ENCODE measurements at places on chromosomes 4 and X. TPM values are rescaled to one million over a fixed set of nuclear protein-coding genes. Genes with fewer than 3 reads are reported as not detected.

DNA sequence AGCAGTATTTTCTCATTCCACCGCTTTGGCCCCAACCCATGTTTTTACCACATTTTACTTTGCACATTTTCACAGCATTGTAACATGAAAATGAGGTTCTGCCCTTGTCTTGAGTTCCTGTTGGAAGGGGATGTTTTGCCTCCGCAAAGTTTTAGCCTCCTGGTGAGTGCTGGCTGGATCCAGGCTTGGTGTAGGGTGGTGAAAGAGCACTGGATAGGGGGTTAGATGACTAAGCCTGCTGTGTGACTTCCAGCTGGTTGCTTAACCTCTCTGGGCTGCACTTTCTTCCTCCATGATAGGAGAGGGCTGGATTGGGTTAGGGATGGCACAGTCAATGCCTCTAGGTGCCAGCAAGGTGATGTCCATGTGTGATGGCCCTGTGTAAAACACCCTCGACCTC is 28.9 kb downstream of the CYTL1 start:
- H3K4me3 ChIP-seq = no peak overlapping the region
- no peaks in the 10 kb centered on the region for H3K36me3 ChIP-seq
- peak overlapping the region; percentile 83 for H3K27ac ChIP-seq
- DNase-seq = no peak

DNA sequence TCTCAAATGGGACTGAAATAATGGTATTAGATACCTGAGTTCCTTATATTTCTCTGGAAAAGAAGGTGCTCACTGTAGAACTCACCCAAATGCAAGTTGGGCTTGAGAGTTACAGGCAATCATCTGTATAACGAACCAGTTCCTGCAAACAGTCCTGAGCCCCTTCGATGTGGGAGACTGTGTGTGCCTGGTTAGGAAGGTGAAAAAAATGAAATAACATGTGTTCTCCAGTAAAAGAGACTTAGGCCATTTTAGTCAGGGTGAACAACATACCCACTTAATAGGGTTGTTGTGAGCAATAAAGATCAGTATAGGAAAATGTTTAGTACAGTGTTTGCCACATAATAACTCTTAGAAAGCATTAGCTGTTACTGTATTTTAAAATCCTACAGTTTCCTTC is 23.4 kb downstream of the STIM2 start:
- DNase-seq = no peak
- H3K36me3 ChIP-seq = no peaks in the 10 kb centered on the region
- no peak overlapping the region for H3K27ac ChIP-seq
- no peak overlapping the region for H3K4me3 ChIP-seq
- peaks cover 5% of the 10 kb centered on the region for H3K4me1 ChIP-seq

GRCh38 chrX:125202591-125203248 is 117.0 kb upstream of the TEX13C start:
- no peaks in the 10 kb centered on the region for H3K36me3 ChIP-seq
- no peak overlapping the region for H3K27ac ChIP-seq
- peaks cover 4% of the 10 kb centered on the region for H3K27me3 ChIP-seq
- no peaks in the 10 kb centered on the region for H3K4me1 ChIP-seq
- H3K4me3 ChIP-seq = no peak overlapping the region

GRCh38 chr4:183986971-183987946 is 82.2 kb downstream of the STOX2 start:
- no peak overlapping the region for H3K4me3 ChIP-seq
- no peaks in the 10 kb centered on the region for H3K4me1 ChIP-seq
- no peak overlapping the region for H3K27ac ChIP-seq

GRCh38 chr4:145602129-145602760 is 16.9 kb upstream of the MMAA start:
- no peaks in the 10 kb centered on the region for H3K36me3 ChIP-seq
- H3K4me3 ChIP-seq = no peak overlapping the region
- no peak overlapping the region for H3K27ac ChIP-seq
- H3K4me1 ChIP-seq = 0 out of 2 replicates have a peak, but pooled peaks cover 7% of the 10 kb centered on the region
- peaks cover 3% of the 10 kb centered on the region for H3K27me3 ChIP-seq

Gene H2BW2
- total RNA-seq = not detected

- no peaks in the 10 kb centered on the region for H3K4me1 ChIP-seq
- H3K27me3 ChIP-seq = peaks cover 5% of the 10 kb centered on the region
- H3K4me3 ChIP-seq = no peak overlapping the region
- H3K27ac ChIP-seq = no peak overlapping the region
Measured at GRCh38 chr4:181523973-181524372, 719.2 kb upstream of the TENM3 start.

Data from HFFc6 (cell line).